Tibial nerve (tissue), 4 donors: ENCODE measurements at places on chromosomes 7 and 10. TPM values are rescaled to one million over a fixed set of nuclear protein-coding genes. Genes with fewer than 3 reads are reported as not detected.

The HOXA2 gene
- total RNA-seq: 5.9 TPM

GRCh38 chr7:33392148-33392547 lies 262.8 kb downstream of the BBS9 start:
- no peak overlapping the region for H3K4me3 ChIP-seq
- no peak overlapping the region for H3K27ac ChIP-seq
- H3K36me3 ChIP-seq: no peaks in the 10 kb centered on the region
- no peaks in the 10 kb centered on the region for H3K4me1 ChIP-seq
- no peaks in the 10 kb centered on the region for H3K27me3 ChIP-seq
- DNase-seq: no peak

GRCh38 chr10:128281343-128281742 lies 155.1 kb upstream of the MKI67 start:
- no peak overlapping the region for H3K27ac ChIP-seq
- no peaks in the 10 kb centered on the region for H3K4me1 ChIP-seq
- H3K4me3 ChIP-seq: no peak overlapping the region
- no peak for DNase-seq
- no peaks in the 10 kb centered on the region for H3K27me3 ChIP-seq
- no peaks in the 10 kb centered on the region for H3K36me3 ChIP-seq

DNA sequence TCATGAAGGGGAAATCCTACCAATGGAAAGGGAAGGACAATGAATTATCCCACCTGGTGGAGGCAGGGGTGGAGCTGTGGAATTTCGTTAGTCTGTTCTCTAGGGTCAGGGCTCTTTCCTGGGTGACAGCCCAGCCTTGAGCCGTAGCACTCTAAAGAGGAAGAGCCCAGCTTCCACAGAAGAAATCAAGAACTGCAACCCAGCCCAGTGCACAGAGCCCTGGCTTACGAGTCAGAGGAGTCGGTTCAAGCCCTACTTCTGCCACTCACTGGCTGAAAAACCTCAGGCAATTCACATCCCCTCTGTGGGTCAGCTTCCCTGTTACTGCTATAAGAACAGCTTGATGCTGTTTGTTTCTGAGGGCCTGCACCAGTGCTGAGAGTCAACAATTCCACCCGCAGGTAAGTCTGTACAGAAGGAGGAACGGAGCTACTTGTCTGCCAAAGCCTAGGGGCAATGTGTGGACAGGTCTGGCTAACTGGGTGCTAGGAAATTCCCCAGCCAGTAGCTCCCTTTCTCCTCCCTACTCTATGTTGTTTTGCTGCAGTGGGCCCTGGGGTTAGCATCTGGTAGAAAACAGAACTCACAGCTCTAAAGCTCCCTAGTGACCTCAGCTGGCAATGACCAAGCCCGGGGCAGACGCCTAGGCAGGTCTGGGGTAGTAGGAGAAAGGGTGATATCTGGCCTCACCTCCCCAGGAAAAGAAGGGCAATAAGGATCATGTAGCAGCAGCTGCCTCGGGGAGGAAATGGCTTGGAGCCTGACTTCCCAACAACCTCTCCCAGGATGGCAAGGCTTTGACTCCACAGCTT lies 3.3 kb downstream of the AVPI1 start:
- peak; percentile 26 for DNase-seq
- peak overlapping the region; percentile 96 for H3K27ac ChIP-seq
- H3K36me3 ChIP-seq: no peaks in the 10 kb centered on the region
- H3K27me3 ChIP-seq: no peaks in the 10 kb centered on the region
- no peaks in the 10 kb centered on the region for H3K4me1 ChIP-seq
- peak overlapping the region; percentile 89 for H3K4me3 ChIP-seq

DNA sequence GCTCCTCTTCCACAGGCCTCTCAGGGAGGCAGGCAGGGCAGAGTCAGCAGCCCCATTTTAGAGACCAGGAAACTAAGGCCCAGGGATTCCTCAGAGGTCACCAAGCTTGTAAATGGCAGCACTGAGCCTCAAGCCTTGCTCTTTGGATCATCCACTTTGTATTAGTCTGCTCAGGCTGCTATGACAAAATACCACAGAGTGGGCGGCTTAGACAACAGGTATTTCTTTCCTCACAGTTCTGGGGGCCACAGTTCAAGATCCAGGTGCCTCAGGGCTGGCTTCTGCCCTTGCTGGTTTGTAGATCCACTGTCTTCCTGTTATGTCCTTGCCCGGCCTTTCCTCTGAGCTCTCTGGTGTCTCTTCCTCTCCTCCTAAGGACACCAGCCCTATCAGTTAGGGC lies 151.2 kb downstream of the GRK5 start:
- no peaks in the 10 kb centered on the region for H3K27me3 ChIP-seq
- H3K4me3 ChIP-seq: no peak overlapping the region
- no peaks in the 10 kb centered on the region for H3K36me3 ChIP-seq
- no peak overlapping the region for H3K27ac ChIP-seq

GRCh38 chr10:26169466-26169865 lies 47.1 kb upstream of the GAD2 start:
- no peak overlapping the region for H3K4me3 ChIP-seq
- no peaks in the 10 kb centered on the region for H3K4me1 ChIP-seq
- H3K36me3 ChIP-seq: no peaks in the 10 kb centered on the region
- no peak for DNase-seq
- H3K27me3 ChIP-seq: no peaks in the 10 kb centered on the region
- H3K27ac ChIP-seq: no peak overlapping the region

DNA sequence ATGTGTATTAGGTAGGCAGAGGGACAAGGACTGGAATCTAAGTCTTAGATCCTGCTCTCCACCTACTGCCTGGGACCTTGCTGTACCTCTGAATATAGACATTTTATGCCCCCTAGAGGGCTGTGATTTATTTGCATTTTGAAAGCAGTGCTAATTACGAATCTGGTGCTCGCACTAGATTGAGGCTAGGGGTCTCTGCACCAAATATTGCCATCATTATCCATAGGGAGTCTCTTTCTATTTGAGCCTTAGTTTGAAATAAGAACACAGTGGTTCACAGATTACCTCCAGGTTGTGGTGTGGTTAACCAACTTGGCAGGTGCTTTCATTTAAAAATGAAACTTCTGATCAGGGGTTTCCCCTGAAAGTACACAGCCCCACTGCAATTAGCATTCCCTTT lies 41.8 kb downstream of the CNNM1 start:
- peaks cover 7% of the 10 kb centered on the region for H3K27me3 ChIP-seq
- H3K4me1 ChIP-seq: no peaks in the 10 kb centered on the region
- H3K36me3 ChIP-seq: no peaks in the 10 kb centered on the region
- no peak overlapping the region for H3K27ac ChIP-seq
- H3K4me3 ChIP-seq: no peak overlapping the region

- peaks cover 8% of the 10 kb centered on the region for H3K4me1 ChIP-seq
- H3K36me3 ChIP-seq: no peaks in the 10 kb centered on the region
- H3K4me3 ChIP-seq: no peak overlapping the region
- no peak overlapping the region for H3K27ac ChIP-seq
Observed at GRCh38 chr10:95517536-95518454, 43.4 kb downstream of the SORBS1 start.

GRCh38 chr10:484441-484924 lies 205.0 kb downstream of the DIP2C start:
- H3K27me3 ChIP-seq: no peaks in the 10 kb centered on the region
- H3K36me3 ChIP-seq: peaks cover 6% of the 10 kb centered on the region
- peak overlapping the region; percentile 40 for H3K4me3 ChIP-seq
- no peaks in the 10 kb centered on the region for H3K4me1 ChIP-seq
- no peak for DNase-seq

DNA sequence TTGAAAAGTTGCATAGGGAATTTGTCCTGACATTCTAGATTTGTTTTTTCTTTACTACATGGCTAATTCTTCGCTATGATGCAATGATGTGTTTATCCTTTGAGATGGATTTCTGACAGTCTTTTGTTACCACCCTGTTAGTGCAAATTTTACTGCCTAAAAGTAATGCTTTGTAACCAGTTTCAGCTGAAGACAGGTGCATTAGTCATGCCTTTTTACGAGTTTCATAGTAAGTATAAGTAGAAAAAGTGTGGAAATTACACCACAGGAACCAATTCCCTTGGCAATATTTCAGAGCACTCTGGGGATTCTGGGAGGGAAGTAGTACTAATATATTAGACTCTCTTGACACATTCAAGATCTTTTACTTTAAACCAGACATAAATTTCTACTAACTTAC lies 257.8 kb upstream of the DKK1 start:
- no peak overlapping the region for H3K27ac ChIP-seq
- H3K27me3 ChIP-seq: no peaks in the 10 kb centered on the region
- H3K4me3 ChIP-seq: no peak overlapping the region
- no peaks in the 10 kb centered on the region for H3K4me1 ChIP-seq
- no peaks in the 10 kb centered on the region for H3K36me3 ChIP-seq

- no peak overlapping the region for H3K4me3 ChIP-seq
- H3K27me3 ChIP-seq: no peaks in the 10 kb centered on the region
- no peaks in the 10 kb centered on the region for H3K4me1 ChIP-seq
- no peak overlapping the region for H3K27ac ChIP-seq
Observed at GRCh38 chr7:156445997-156446761, 194.4 kb upstream of the RNF32 start.

GRCh38 chr10:103177123-103177522 lies 15.9 kb downstream of the NT5C2 start:
- no peak for DNase-seq
- H3K27me3 ChIP-seq: no peaks in the 10 kb centered on the region
- no peak overlapping the region for H3K4me3 ChIP-seq
- H3K36me3 ChIP-seq: no peaks in the 10 kb centered on the region
- no peak overlapping the region for H3K27ac ChIP-seq
